Suprapubic skin (tissue), 4 donors: ENCODE measurements at places on chromosomes 6 and 20.

DNA sequence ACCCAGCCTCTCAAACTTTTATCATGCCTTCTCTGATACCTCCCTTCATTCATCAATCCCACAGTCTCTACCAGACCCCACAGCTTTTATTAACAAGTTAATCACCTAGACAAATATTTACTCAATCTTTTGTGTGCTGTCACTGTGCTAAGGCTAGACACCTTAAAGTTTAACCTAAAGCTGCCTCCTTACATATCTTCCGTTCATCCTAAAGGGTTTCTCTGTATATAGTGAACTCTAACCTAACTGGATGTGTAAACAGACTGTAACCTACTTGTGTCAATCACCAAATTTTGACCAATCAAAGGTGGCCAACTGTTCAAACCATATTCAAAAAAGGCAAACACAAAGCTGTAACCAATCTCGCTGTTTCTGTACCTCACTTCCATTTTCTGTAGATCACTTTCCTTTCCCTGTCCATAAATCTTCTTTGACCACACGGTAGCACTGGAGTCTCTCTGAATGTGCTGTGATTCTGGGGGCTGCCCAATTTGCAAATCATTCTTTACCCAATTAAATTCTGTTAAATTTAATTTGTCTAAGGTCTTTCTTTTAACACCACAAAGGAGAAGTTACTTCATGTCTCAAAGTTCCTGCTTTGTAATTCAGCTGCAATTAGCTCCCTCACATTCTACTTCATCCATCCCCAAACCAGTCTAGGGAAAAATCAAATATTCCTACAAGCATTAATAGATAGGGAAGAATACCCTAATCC, 72.5 kb downstream of the ARHGAP18 start:
- H3K36me3 ChIP-seq, result peaks cover 10% of the 10 kb centered on the region
- no peak overlapping the region for H3K4me3 ChIP-seq
- DNase-seq, result no peak
- H3K27me3 ChIP-seq, result no peaks in the 10 kb centered on the region

DNA sequence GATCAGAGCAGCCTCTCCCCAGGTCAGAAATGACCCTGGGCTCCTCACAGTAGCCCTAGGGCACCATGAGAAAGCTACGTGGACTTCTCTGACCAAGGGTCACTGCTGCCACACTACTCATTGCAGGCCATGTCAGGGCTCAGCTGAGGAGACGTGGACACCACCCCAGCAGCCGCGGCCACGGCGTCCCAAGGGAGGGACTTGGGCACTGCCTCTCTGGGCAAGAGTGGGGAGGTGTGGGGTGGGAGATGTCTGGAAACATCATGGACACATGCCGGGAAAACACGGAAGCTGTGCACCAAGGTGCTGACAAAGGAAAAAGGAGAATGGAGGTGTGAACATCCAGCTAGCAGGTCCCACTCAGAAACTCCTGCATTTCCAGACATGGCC, 9.0 kb downstream of the GMEB2 start:
- no peak overlapping the region for H3K4me3 ChIP-seq
- H3K4me1 ChIP-seq, result peaks cover under 1% of the 10 kb centered on the region
- H3K27me3 ChIP-seq, result no peaks in the 10 kb centered on the region
- DNase-seq, result no peak
- peaks cover 35% of the 10 kb centered on the region for H3K36me3 ChIP-seq
- H3K27ac ChIP-seq, result no peak overlapping the region

GRCh38 chr6:169591616-169592015, 110.2 kb downstream of the WDR27 start:
- H3K4me1 ChIP-seq, result peaks cover 11% of the 10 kb centered on the region
- H3K27me3 ChIP-seq, result no peaks in the 10 kb centered on the region
- peak overlapping the region; percentile 68 for H3K27ac ChIP-seq
- H3K36me3 ChIP-seq, result no peaks in the 10 kb centered on the region
- H3K4me3 ChIP-seq, result no peak overlapping the region
- DNase-seq, result no peak

GRCh38 chr6:122747573-122747972, 31.9 kb upstream of the FABP7 start:
- no peaks in the 10 kb centered on the region for H3K27me3 ChIP-seq
- no peak for DNase-seq
- H3K4me3 ChIP-seq, result no peak overlapping the region
- no peaks in the 10 kb centered on the region for H3K4me1 ChIP-seq
- H3K36me3 ChIP-seq, result no peaks in the 10 kb centered on the region
- H3K27ac ChIP-seq, result no peak overlapping the region

DNA sequence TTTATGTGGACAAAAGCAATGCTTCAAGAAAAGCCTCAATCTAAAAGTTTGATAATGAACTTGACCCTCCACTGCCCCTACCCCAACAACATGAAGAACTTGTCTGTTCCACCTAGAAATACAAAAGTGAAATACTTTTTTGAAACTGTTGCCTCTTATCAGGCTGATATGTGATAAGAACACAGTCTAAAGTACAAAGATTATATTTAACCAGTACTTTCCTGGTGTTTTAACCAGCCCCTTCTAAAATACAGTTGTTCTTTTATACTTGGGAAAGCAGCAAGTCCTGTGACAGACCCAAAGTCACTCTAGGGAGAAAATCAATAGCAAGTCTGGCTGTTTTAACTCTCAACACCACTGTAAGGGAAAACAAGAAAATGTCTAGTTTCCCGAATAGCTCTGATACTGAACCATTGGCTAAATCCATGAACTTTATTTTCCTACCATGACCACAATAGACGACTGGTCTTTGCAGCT, 6.6 kb downstream of the OARD1 start:
- H3K4me3 ChIP-seq, result no peak overlapping the region
- no peaks in the 10 kb centered on the region for H3K27me3 ChIP-seq
